Foreskin keratinocyte (primary cell): ENCODE measurements at places on chromosomes 3 and 15. TPM values are rescaled to one million over a fixed set of nuclear protein-coding genes. Genes with fewer than 3 reads are reported as not detected.

Gene SLC28A1
- not detected in 2 replicates for polyA plus RNA-seq

Gene IFT80
- polyA plus RNA-seq, result 4.2 and 5.7 TPM in 2 replicates

Gene RETNLB
- polyA plus RNA-seq, result not detected in 2 replicates

Gene FGF12
- 0.10 and 0.11 TPM in 2 replicates for polyA plus RNA-seq

Gene FOXL2
- polyA plus RNA-seq, result 0.60 and 0.78 TPM in 2 replicates

Gene DZIP1L
- polyA plus RNA-seq, result 1.7 and 2.0 TPM in 2 replicates

Gene ROPN1
- polyA plus RNA-seq, result not detected in 2 replicates

Gene PLSCR2
- not detected in 2 replicates for polyA plus RNA-seq

Gene LRRC2
- 0.34 and 0.62 TPM in 2 replicates for polyA plus RNA-seq

Gene CLSTN2
- polyA plus RNA-seq, result 0.03 and 0.06 TPM in 2 replicates

Gene HRG
- not detected in 2 replicates for polyA plus RNA-seq

Gene ANXA2
- polyA plus RNA-seq, result 7,399 and 7,770 TPM in 2 replicates

Gene ATP10A
- polyA plus RNA-seq, result not detected in 2 replicates

Gene FRG2C
- polyA plus RNA-seq, result not detected in 2 replicates

Gene SAXO2
- 1.0 and 1.2 TPM in 2 replicates for polyA plus RNA-seq

Gene CAMK2N2
- polyA plus RNA-seq, result 0.91 and 0.99 TPM in 2 replicates

Gene AP4E1
- polyA plus RNA-seq, result 2.5 and 3.2 TPM in 2 replicates

Gene TBC1D21
- polyA plus RNA-seq, result not detected in 2 replicates

Gene AHSG
- 0.17 and 0.26 TPM in 2 replicates for polyA plus RNA-seq

Gene CLDN16
- polyA plus RNA-seq, result not detected in 2 replicates

Gene SERINC4
- polyA plus RNA-seq, result 0.06 and 0.08 TPM in 2 replicates

Gene CYP8B1
- not detected in 2 replicates for polyA plus RNA-seq

Gene SCAMP5
- polyA plus RNA-seq, result 0.36 and 0.38 TPM in 2 replicates

Gene SELENOK
- 68.5 and 72.5 TPM in 2 replicates for polyA plus RNA-seq

Gene LSMEM2
- polyA plus RNA-seq, result 0.04 TPM in 1 of 2 replicates, not detected in the other

Gene IL17RE
- polyA plus RNA-seq, result 8.1 and 9.9 TPM in 2 replicates

Gene CPLX3
- not detected in 2 replicates for polyA plus RNA-seq

Gene CLDN18
- not detected in 2 replicates for polyA plus RNA-seq

Gene ROPN1B
- polyA plus RNA-seq, result 0.21 TPM in 1 of 2 replicates, not detected in the other
